ENCODE measurements at places on chromosomes 1 and 21. TPM values are rescaled to one million over a fixed set of nuclear protein-coding genes. Genes with fewer than 3 reads are reported as not detected.

GRIK3 gene
- total RNA-seq = not detected

HTR1D gene
- total RNA-seq = 0.13 TPM

ANKRD45 gene
- total RNA-seq = 0.22 TPM

DENND2C gene
- 0.86 TPM for total RNA-seq

KCNA3 gene
- total RNA-seq = not detected

FCRLB gene
- 0.66 TPM for total RNA-seq

S100A2 gene
- 2.4 TPM for total RNA-seq

APOBEC4 gene
- total RNA-seq = not detected

FMO4 gene
- 0.65 TPM for total RNA-seq

MAEL gene
- total RNA-seq = not detected

C1orf115 gene
- 23.3 TPM for total RNA-seq

MATN1 gene
- 0.13 TPM for total RNA-seq

GPR157 gene
- 4.5 TPM for total RNA-seq

All from thoracic aorta endothelial cell (primary cell).